AG04450 (cell line): ENCODE measurements at places on chromosomes 16 and 17.

- no peak for DNase-seq
Observed at GRCh38 chr16:60328152-60328551, 1594.0 kb upstream of the GOT2 start.

DNA sequence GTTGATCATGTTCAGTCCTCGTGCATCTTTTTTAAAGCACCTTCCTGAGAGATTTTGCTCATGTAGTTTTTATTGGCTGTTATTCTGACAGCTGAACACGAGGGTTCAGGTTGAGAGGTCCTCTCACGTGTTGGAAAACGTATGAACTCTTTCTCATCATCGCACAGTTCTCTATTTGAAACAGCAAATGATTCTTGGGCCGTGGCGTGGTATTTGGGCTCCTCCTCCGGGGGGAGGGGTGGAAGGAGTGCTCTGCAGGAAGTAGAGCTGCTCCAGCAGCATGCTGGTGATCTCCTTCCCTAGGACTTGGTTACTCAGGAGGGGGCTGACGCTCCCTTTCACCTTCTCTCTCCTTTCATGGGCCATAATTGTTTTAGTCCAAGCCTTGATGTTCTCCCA, 70.4 kb downstream of the KSR1 start:
- no peak for DNase-seq

DNA sequence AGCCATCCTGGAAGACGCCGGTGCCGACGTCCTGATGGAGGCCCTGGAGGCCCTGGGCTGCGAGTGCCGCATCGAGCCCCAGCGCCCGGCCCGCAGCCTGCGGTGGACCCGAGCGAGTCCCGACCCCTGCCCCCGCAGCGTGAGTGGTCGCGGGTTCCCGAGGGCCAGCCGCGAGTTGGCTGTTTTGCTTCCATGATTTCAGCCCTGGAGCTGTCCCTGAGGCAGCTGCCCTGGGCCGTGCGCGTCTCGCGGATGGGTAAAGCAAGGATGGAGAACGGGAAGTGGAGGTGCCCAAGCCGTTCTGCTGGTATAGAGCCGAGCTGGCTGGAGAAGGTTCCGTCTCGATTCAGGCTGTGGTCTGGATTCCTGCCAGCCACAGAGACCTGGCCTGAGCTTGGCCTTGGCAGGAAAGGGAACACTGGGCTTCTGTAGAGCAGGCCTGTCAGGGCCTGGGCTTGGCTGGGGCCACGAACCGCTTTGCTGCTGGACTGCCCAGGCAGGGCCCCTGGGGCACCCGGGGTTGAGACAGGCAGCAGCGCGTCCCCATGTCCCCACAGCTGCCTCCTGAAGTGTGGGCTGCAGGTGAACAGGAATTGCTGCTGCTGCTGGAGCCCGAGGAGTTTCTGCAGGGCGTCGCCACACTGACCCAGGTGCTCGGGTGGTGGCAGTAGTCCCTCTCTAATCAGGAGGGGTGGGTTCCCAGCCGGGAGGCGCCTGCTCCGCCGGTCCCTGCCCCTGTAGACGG, 941 bp upstream of the MRPS34 start:
- no peak for DNase-seq

GRCh38 chr16:17375461-17376304, 95.1 kb downstream of the XYLT1 start:
- DNase-seq, result no peak

DNA sequence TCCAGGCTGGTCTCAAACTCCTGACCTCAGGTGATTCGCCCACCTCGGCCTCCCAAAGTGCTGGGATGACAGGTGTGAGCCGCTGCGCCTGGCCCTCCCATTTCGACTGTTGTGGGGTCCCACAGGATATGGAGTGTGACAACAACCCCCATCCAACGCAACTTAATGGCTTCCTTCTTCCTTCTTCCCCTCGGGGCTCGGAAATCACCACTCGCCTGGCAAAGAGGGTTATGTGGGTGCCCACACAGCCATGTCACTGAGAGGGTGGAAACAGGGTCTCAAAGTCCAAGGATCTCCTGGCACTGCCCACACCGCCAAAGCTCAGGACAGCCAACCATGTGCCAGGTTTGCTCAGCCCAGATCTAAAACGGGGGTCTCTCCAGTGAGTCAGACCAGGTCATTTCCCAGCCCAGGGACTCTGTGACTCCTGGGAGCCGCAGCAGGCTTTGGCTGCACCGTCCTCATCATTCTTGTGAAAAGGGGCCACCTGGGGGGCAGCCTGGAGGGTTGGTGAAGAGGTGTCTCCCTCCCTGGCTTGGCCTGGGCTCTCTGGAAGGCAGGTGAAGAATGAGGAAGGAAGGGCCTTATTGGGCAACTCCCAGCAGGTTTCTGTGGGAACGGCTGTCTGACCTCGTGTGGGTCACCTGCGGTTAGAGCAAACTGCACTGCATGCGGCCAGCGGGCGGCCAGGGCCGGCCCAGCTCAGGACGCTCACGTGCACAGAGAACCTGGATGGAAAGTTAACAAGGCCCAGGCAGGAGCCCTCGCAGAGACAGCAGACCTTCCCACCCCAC, 25.3 kb upstream of the LITAF start:
- DNase-seq, result no peak

DNA sequence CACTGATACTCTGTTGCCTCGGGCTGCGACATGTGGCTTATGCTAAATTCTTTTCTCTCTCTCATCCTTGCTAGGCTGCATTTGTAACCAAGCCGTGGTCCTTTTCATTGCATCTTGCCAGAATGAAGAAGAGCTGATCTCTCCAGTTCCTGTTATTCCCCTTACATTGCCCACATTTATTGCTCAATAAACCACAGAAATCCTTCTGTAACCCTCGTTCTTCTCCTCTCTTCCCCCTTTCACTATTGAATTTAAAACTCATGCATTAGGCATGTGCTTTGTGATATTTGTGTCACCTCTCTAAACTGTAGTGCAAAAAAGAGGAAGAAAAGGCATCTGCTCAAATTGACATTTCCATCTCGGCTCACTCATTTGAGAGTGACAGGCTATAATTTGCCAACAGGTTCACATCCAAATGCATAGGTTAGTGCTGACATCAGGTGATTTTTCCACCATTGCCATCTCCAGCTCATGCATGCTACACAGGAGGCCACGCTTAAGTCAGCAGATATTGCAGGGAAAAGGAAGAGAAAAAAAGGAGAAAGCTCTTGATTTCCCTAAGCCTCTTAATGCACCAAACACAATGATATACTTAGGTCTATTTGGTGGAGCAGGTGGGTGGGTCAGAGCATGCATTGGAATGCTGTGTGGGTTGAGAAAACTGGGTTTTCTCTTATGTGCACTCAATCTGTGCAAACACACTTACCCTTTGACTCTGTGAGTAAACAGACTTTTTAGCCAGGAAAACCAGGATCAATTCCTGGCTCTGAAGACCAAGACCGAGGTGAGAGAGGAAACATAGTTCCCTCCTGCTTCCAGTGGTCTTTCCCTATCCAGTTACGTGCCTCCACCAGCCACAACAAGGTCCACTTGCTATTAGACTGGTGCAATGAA, 642.7 kb downstream of the HS3ST4 start:
- DNase-seq, result no peak

- DNase-seq, result no peak
Observed at GRCh38 chr16:3651461-3652372, 2.8 kb upstream of the DNASE1 start.

DNA sequence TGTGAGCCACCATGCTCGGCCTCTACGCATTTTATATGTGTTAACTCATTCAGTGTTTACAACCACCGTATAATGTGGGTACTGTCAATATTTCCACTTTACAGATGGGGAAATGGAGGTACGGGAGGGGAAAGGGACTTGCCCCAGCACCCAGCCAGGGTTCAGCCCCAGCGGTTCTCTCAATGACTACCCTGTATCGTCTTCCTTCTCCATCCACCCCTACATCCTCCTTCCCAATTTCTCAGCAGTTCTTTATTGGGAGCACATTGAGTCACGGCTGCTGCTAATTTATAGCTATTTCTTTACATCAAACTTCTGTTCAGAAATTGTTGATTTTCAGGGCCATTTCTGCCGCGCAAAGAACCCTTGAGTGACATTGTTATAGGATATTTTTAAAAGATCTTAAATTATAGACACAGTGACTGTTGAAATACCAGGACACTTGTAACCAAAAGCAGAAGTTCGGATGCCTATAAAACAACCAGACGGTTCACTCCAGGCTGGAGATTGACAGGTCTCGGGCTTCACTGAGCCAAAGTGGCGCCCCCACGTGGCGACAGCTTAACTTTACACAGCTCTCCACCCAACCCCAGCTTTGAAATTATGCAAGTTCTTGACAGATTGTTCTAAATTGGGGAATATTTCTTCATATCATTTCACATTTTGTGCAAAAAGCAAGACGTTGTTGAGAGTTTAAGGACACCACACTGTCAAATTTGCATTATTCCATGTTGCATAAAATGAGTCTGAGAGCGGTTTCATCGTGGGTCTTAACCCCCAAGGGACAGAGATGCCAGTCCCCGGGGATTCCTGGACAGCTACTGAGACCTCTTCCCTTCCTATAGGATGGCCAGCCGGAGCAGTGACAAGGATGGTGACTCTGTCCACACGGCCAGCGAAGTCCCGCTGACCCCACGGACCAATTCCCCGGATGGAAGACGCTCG, 11.8 kb downstream of the SYT17 start:
- no peak for DNase-seq

GRCh38 chr16:3797904-3798811, 80.8 kb upstream of the TRAP1 start:
- DNase-seq, result no peak

- DNase-seq, result no peak
Observed at GRCh38 chr16:85416228-85417109, 196.7 kb upstream of the GSE1 start.

DNA sequence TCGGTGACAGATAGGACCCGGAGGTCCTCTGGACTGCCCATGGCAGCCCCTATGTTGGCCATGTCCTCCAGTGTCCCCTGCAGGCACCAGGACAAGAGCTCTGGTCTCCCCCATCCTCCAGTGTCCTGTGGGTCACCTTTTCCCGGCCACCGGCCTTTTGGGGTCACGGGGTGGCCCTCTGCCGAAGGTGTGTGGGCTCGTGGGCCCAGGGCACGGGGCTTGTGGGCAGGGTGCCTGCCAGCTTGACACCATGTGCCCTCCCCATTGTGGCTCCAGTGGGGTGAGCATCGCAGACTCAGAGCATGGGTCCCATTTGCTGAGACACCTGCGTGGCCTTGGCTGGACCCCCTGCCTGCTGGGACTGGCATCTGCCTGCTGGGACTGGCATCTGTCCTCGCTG, 18.1 kb downstream of the GSE1 start:
- DNase-seq, result no peak

DNA sequence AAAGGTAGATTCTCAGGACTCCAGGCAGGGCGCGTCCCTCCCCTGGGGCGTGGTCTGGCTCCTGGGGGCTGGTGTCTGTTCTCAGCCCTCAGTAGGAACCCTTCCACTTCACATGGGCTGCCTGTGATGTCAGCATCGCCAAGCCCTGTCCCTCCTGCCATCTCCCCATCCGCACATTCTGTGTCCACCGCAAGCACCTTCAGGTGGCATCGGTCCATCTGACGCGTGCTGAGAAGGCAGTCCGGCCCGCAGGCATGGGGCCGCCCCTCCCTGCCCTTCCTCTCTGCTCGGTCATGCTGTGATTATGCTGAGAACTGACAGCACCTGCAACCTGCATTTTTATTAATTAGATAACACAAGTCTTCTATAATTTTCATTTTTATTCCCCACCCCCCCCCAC, 12.7 kb upstream of the DNAH17 start:
- DNase-seq, result no peak

- DNase-seq, result no peak
Observed at GRCh38 chr16:79195938-79196337, 404.6 kb downstream of the MAF start.

GRCh38 chr16:78551487-78552085, 452.1 kb downstream of the WWOX start:
- no peak for DNase-seq

GRCh38 chr17:47812146-47812920, 9.3 kb downstream of the OSBPL7 start:
- DNase-seq, result no peak

DNA sequence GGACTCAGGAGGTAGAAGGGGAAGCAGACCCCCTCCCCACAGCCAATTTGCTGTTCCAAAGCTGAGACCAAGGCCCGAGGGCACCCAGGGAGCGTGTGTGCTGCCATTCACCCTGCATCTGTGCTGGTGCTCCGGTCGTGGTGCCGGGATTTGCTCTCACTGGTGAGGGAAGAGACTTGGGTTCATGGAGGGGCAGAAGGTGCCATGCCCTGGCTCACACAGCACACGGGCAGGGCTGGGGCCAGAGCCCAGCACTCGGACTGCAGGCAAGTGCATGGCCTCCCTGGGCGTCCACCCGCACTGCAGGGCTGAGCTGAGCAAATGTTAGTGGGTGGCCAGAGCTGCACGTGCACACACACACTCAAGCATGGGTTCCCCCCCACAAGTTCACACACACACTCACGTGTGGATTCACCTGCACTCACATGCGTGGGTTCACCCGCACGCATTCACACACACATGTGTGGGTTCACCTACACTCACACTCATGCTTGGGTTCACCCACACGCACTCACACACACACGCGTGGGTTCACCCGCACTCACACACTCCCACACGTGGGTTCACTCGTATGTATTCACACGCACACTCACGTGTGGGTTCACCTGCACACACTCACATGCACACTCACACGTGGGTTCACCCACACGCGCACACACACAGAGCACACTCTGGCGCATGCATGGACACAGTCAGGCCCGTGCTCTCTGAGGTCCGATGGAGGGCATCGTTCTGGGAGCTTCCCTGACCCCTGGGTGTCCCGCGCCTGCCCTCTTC, 57.0 kb upstream of the CBFA2T3 start:
- DNase-seq, result no peak

DNA sequence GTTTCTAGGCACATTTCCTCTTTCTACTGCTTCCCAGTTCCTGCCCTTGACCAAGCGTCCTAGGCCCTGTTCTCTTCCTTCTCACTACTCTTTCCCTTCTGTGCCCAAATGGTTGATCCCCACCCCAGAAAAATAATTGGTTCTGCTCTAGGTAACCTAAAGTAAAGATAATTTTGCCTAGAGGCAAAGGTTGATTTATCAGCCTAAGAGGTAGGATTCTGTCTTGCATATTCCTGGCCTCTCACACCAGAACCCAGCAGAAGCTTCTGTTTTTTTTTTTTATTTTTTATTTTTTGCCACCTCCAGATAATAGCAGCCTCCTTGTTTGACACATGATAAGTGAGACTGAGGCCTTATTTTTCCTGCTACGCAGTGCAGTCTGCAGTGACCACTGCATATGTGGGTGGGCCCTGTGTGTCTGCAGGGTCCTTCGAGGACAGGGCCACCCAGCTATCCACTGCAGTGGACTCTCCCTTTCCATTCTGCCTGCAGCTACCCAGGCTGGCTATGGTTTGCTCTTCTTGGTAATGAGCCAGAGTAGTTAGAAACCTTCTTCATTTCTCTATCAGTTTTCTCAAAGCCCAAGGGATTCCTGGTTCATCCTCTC, 701 bp downstream of the PIPOX start:
- DNase-seq, result no peak

DNA sequence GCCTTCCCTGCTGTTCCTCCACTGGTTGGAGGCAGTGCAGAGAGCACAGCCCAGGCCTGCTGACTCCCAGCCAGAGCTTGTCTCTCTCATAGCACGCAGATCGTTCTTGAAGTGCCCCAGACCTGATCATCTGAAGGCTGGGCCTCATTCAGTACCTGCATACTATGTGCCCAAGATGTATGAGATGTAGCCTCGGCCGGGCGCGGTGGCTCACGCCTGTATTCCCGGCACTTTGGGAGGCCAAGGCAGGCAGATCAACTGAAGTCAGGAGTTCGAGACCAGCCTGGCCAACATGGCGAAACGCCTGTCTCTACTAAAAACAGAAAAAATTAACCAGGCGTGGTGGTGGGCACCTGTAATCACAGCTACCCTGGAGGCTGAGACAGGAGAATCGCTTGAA, 31.0 kb downstream of the WNT3 start:
- no peak for DNase-seq
